AG04449 (cell line): ENCODE measurements at places on chromosomes 7 and 10.

GRCh38 chr10:59904426-59905065 lies 1.8 kb downstream of the CCDC6 start:
- no peak for DNase-seq

DNA sequence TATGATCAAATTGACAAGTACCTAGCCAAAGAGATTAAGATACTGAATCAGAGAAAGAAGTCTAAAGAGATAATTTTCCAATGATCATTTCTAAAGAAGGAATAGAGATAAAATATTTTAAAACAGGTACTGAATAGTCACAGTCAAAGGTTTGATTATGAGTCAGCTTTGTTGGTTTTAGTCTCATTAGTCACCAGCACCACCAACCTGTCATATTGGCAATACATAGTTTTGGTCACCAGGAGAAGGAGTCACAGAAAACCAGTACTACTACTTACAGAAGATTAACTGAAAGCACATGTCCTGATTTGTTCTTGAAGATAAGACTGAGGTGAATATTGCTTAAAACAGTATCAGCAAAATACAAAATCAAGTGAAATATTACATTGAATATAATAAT lies 34.6 kb downstream of the ZEB1 start:
- no peak for DNase-seq

DNA sequence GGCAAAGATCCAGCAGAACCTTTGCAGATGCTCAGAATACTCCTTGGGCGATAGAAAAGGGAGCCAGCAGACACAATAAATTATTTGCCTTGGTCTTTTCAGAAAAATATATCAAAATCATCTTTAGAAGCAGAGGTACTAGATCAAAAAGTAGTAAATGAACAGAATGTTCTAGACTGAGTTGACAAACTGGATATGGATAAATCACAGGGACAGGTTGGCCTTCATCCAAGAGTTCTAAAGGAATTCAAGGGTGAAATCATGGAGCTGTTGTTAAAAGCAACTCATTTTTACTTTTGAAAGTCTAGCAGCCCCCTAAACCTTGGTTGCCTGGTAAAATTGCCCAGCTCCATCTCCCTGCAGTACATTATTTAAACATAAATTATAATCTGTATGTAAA lies 99.1 kb downstream of the PLCE1 start:
- DNase-seq = no peak

GRCh38 chr10:28157379-28157778 lies 145.5 kb downstream of the MPP7 start:
- no peak for DNase-seq

GRCh38 chr7:47292832-47293309 lies 289.0 kb downstream of the TNS3 start:
- no peak for DNase-seq

DNA sequence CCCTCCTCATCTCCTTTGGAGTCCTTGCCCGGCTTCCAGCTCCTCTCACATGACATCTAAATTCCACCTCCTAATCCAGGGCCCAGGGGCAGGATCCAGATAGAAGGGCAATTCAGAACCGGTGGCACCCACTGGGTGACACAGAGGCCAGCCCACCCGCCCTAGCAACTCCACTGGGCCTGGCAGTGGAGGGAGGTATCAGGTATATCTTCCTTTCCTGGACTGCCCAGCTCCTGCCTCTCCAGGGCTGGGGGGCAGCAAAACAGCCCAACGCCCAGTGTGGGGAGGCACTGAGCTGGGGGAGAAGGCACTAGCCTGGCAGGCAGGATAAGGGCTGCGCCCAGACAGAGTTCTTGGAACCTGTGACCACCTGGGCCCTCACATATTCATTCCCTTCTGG lies 10.4 kb upstream of the TRIM8 start:
- DNase-seq = no peak

- no peak for DNase-seq
Measured at GRCh38 chr10:128087146-128087883, 38.9 kb downstream of the MKI67 start.

DNA sequence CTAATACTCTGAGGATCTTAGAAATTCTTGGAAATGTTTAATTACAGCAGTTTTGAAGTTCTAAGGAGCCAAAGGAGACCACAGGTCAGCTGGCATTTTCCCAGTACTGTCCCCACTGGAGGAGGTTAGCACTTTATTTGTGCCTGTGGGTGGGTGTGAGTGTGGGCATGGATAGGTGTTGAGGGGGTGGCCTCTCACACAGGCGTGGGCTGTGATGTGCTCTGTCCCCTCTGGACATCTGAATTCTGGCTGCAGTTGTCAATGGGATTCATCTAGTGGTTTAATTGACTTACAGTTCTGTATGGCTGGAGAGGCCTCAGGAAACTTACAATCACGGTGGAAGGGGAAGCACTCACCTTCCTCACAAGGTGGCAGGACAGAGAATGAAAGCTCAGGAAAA lies 135.4 kb upstream of the NAMPT start:
- DNase-seq = no peak

DNA sequence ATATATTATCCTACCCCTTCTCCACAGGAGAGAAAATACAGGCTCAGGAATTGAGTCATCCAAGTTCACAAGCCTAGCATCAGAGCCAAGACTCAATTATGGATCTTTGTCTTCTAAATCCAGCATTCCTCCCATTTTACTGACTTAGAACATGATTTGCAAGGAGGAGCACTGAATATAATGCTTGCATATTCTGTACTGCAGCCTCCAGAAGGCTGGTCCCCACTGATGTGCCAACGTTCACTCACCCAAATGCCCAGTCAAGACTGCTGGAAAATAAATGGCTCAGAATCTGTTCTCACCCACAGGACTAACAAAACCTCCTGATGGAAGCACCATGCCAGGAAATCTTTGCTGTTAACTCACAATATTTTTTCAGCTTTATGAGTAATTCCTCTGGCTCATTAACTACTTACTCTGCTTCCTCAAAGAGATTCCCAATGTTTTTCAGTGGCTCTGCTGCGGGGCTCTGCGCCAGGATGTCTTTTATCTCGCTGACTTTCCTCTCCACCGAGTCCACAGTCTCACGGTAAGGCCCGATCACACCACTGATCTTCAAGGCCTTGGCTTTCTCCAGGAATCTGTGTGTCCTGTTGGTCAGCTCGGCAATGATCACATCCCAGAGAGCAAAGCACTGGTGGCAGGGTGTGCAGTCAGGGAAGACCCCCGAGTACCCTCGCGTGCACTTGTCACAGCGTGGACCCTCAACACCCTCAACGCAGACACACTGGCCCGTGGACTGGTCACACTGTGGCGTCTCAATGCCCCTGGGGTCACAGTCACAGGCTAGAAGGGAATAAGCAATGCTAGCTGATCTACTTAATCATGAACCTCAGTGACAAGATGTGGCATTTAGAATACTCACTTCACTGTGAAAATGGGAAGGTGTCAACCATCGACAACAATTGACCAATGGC lies 48.8 kb downstream of the DLD start:
- DNase-seq = peak; percentile 84

GRCh38 chr7:99255463-99255862 lies 17.2 kb upstream of the MYH16 start:
- no peak for DNase-seq

GRCh38 chr10:1600861-1601260 lies 136.5 kb downstream of the ADARB2 start:
- DNase-seq = no peak

- no peak for DNase-seq
Measured at GRCh38 chr7:93895859-93896600, 5.5 kb upstream of the TFPI2 start.

GRCh38 chr7:93442478-93443224 lies 131.9 kb downstream of the CALCR start:
- DNase-seq = no peak

DNA sequence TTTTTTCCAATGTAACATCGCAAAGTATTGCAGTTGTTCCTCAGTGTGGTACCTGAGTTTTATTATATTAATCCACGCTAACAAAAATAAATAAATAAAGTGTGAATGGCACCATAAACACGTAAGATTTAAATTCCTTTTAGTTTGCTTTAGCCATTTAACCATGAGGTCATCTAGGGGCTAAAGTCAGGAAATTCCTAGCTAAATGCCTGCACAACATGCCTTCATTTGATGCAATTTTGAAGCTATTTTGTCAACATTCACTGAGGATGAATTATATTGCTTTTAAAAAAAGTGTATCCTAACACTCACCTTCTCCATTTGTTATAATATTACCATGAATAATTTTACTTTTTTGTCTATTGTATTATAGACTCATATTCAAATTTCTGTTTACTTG lies 714.4 kb downstream of the GATA3 start:
- no peak for DNase-seq

DNA sequence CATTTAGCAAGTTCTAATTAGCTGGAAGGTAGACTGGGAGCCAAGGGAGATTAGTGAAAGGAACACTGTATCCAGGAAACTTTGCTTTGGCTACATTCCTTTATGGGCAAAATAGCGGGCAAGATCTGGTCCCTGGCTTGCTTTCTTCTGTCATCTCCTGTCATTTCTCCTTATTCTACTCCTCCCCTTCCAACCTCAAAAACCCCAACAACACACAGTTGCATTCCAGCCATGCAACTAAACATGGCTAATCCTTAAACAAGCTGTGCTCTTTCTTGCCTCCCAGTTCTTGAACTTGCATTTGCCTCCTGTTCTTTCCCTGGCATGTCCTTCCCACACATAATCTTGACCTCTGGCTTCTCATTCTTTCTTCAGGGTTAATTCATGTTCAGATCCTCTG lies 59.5 kb upstream of the CDCA7L start:
- DNase-seq = no peak

- no peak for DNase-seq
Measured at GRCh38 chr7:69799990-69800389, 201.7 kb downstream of the AUTS2 start.

DNA sequence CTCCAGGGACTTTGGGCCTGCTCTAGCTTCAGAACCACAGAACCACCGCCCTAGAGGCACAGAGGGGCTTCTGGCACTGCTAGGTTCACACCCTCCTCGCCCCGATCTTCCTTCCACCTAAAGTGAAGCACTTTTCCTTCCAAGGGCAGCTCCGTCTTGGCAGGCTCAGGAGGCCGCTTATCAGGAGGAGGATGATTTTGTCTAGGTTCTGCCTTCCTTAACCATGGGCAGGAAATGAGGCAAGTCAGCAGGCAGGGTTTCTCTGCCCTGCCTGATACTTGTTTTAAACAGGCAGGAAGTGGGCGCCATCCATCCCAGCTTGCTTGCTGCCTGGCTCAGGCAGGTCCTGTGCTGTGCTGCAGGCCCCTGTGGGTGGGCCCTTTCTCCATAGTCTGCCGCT lies 8.3 kb upstream of the ATP6V0E2 start:
- no peak for DNase-seq

DNA sequence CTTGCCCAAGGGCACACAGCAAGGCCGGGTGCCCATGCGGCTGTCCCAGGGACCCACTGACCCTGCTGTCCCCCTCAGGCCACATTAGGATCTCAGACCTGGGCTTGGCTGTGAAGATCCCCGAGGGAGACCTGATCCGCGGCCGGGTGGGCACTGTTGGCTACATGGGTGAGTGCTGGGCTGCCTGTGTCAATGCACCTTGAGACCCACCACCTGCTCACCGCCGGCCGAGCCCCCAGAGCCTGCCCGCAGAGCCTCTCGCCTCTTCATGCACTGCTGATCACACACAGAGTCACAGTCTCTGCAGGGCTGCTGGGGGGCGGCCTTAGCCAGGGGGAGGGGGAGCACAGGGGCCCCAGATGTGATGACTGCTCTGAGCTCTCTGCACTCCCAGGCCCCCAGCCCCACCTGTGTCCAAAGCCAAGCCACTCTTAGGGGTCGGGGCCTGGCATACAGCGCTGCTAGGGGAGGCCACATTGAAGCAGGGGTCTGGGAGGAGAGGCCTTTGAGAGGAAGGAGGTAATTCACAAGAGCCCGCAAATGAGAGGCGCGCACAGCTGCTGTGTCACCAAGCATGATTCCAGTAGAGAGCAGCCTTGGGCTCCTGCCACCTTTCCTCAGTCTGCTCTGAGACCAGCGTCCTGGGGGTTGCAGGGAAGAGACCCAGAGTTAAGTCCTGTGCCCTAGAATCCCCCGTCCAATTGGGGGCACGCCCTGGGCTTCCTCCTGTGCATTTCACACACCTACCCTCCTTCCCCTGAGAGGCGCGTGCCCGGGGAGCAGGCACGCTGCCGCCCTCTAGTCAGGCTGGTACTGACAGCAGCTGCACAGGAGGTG lies 100.4 kb downstream of the RGS10 start:
- no peak for DNase-seq

DNA sequence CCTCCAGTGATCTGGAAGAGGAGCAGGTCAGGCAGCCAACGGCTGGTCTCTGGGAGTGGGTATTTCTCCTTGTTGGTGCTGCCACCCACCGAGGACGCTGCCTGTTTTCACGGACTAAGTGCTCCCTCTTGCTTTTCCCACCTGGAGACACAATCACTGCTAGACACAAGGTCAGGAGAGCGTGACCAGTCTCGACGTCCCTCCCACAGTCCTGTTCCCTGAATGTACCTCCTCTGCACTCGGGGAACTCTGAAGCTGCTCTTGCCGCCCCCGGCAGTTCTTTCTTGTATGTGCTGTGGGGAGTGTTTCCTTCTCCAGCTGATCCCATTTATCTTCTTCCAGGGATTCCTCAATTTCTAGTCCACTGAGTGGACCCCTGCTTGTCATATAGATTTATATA lies 89.4 kb downstream of the CYTH3 start:
- DNase-seq = no peak

- peak; percentile 14 for DNase-seq
Measured at GRCh38 chr7:152050547-152050971, 25.1 kb downstream of the GALNT11 start.

- no peak for DNase-seq
Measured at GRCh38 chr10:20492447-20492846, 404.7 kb downstream of the NEBL start.

DNA sequence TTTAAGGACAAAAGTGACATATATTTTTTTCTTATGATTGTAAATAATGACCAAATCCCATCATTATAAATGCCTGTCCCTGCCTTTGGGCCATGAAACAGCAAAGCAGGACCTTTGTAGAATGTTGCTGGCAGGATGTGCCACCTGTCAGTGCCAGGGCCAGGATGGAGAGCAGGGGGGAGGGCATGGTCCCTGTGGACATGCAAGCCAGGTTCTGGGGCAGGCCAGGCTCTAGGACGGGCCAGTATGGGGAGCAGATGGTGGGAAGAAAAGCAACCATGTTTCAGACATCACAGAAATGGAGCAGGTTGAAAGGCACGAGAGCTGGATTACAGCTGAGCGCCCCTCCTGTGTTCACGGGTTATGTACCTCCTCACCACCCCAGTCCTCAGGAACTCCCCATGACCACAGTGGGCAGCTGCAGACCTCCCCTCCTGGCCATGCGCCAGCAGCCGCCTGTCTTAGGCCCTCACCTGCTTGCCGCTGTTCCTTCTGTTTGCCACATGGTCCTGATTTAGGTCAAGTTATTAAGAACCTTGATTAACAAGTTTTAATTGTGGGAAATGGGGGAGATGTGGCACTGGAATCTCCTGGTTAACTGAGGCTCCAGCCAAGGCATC lies 210.4 kb downstream of the PAXIP1 start:
- DNase-seq = no peak
